ENCODE measurements at places on chromosomes 6 and 20.

- DNase-seq, result no peak
Measured at GRCh38 chr20:10647471-10647870, 26.3 kb downstream of the JAG1 start.

DNA sequence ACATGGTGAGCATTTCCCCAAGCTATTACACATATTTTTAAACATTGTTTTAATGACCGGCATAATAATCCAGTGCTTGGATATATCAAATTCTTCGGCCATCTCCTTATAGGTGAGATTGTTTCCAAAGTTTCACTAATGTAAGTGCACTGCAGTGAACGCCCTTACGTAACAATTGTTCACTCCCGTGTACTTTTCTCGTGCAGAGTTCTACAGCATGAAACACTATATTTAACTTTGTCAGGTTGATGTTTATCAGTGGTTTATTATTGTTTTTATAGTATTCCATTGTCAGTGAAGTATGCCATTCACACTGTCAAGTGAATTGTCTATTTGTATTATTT lies 3.4 kb upstream of the GZF1 start:
- no peak for DNase-seq

- DNase-seq, result no peak
Measured at GRCh38 chr6:157891544-157892362, 68.7 kb downstream of the SNX9 start.

GRCh38 chr20:63273635-63274380 lies 1.2 kb downstream of the ARFGAP1 start:
- DNase-seq, result no peak

GRCh38 chr6:132227904-132228303 lies 173.4 kb downstream of the MOXD1 start:
- DNase-seq, result no peak

DNA sequence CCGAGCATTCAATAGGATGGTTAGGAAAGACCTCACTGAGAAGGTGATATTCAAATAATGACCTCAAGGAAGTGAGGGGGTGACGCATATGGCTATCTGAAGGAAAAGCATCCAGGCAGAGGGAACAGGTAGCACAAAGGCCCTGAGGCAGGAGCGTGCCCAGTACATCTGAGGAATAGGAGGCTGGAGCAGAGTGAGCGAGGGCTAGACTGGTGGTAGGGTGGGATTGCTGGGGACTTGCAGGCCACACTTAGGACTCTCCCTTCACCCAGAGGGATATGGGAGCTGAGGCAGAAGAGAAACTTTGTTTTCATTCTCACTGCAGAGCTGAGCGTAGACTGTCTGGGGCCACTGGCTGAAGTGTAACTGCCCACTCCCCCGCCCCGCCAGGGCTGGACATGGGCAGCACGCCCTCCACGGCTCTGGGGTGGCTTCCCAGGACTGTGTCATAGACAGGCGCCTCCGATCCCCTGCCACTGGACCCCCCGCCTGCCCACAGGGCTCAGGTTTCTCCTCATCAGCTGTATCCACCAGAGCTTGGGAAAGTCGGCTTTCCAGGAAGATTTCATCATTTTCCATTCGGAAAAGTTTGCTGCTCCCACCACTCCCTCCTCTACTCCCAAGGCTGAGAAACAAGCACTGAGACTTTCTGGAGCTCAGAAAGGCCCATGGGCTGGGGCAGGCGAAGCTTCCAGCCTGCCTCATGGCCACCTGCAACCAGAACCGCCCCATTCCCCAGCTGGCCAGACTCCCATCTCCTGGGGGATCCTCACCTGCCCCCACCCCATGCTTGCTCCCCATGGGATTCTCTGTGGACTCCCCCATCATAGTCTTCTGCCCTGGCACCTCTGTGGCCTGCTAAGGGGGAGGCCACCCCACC lies 142.6 kb downstream of the MRPL14 start:
- no peak for DNase-seq

DNA sequence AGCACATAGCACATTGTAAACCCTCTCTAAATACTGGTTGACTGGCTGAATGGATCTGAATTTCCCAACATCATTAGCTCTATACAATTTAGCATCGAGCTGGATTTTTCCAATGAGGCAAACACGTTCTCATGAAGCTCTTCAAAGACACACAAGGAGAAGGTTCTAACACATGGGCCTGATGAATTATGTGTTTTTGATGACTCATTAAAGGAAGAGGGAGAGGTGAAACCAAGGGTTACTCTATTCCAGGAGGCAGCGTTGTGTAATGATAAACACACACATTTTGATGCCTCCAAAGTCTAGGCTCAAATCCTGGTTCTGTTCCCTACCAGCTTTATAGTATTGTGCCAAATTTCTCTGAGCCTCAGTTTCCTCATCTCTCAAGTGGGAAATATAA lies 84.3 kb downstream of the PFDN4 start:
- no peak for DNase-seq

- DNase-seq, result peak; percentile 71
Measured at GRCh38 chr6:136326038-136326553, 36.5 kb upstream of the BCLAF1 start.

DNA sequence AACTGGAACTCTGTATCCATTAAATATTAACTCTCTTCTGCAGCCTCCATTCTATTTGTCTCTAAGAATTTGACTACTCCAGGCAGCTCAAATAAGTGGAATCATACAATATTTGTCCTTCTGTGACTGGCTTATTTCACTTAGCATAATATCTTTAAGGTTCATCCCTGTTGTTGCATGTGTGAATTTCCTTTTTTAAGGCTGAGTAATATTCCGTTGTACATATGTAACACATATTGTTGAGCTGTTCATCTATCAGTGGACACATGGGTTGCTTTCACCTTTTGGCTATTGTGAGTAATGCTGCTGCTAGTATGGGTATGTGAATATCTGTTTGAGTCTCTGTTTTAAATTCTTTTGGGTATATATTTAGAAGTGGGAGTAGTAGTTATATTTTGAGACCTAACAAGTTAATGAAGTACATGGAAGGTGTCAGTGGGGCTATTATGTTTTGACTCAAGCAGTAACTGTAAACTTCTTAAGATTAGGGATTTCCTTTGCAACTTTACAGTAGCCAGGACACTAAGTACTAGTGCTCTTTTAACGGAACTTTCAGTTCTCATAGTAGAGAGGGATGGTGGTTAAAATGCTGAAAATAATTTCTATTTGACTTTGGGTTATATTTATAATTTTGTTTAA lies 29.7 kb upstream of the TMEM217 start:
- no peak for DNase-seq

GRCh38 chr6:166786704-166787293 lies 159.7 kb upstream of the RPS6KA2 start:
- DNase-seq, result peak; percentile 62

DNA sequence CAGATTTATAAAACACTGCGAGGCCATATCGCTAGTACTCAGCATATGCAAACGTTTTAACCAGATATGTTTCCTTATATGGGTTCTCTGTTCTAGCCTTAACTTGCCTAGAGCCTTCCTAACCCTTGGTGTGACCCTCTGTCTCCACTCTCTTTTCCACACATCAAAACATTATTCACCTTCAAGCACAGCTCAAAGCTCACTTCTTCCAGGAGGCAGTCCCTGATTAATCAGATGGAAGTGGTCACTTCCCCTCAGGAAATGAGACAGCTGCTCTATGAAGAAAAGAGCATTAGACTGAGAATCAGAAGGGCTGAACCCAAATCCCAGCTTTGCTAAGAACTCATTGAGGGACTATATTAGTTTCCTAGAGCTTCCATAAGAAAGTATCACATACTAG lies 39.8 kb upstream of the SLC17A4 start:
- DNase-seq, result no peak
